ENCODE measurements at places on chromosomes 3 and 15.

GRCh38 chr3:197521277-197522182 is 34.2 kb downstream of the BDH1 start:
- no peak for DNase-seq

GRCh38 chr15:66566963-66567531 is 1.2 kb upstream of the LCTL start:
- peak; percentile 7 for DNase-seq

- no peak for DNase-seq
Observed at GRCh38 chr15:60975218-60975617, 253.9 kb downstream of the RORA start.

- DNase-seq = no peak
Observed at GRCh38 chr3:81416812-81417211, 344.6 kb downstream of the GBE1 start.

- no peak for DNase-seq
Observed at GRCh38 chr3:12752102-12752501, 7.0 kb downstream of the TMEM40 start.

GRCh38 chr15:74291101-74292071 is 55.3 kb downstream of the CCDC33 start:
- peak; percentile 37 for DNase-seq

DNA sequence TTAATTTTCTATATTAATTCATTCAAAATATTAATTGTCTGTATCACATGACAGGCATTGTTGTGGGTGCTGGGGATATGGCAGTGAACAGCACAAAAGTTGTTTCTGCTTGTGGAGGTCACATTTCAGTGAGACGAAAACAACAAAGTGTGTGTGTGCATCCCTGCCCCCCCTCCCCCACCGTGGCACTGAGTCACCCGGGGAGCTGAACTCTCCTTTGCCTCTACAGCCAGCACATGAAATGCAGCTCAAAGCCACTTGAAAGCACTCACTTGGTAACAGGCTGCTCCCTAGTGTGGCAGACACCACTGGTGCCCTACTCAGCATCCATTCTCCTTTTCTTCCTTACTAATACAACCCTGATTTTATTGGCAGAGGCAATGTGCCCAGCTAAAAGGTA is 16.9 kb upstream of the SCAMP5 start:
- peak; percentile 25 for DNase-seq

DNA sequence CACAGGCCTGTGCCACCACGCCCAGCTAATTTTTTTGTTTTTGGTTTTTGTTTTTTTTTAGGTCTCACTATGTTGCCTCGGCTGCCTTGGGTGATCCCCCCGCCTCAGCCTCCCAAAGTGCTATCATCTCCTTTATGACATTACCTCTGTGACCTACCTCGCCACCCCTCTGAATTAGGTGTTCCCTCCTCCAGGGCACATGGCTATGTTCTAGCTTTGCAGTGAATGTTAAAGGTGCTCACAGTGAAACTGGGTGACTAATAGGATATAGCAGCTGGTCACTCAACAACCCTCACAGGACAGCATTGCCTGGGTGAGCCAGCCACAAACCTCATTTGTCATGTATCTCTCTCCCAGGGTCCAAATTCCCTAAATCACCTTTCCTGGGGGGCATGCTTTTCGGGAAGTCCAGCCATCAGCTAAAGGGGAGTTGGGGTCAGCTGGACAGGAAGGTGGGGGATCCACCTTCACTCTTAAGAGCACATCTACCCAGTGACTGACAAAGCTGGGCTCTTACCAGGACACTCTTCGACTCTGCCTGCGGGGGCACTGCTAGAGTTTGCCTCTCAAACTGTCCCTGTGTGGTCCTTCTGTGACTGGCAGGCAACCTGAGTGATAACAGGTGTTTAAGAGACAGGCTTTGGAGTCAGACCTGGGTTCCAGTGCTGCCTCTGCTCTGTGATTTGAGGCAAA is 1.6 kb upstream of the TTLL3 start:
- peak; percentile 13 for DNase-seq

- no peak for DNase-seq
Observed at GRCh38 chr15:73629798-73630429, 3.3 kb downstream of the NPTN start.

GRCh38 chr3:69791106-69791505 is 51.8 kb downstream of the MITF start:
- no peak for DNase-seq

GRCh38 chr3:16433701-16434151 is 79.8 kb downstream of the RFTN1 start:
- DNase-seq = no peak
